ENCODE measurements at places on chromosomes 7 and 10.

DNA sequence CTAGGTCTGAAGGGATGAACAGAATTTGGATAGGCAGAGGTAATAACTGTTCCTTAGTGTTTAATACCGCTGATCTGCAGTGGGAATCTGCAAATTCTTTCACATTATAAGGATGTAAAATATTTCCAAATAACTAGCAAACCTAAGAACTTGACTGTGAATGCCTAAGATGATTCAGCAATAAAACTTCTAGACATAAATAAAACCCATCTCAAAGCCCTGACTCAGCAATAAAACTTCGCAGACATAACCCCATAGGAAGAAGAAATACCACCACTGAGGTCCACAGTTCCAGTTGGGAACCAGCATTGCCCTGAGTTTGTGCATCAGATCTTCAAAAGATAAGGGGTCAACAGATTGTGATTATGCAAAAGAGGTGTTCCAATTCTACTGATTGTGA, 354.2 kb downstream of the GFRA1 start:
- no peak for DNase-seq

DNA sequence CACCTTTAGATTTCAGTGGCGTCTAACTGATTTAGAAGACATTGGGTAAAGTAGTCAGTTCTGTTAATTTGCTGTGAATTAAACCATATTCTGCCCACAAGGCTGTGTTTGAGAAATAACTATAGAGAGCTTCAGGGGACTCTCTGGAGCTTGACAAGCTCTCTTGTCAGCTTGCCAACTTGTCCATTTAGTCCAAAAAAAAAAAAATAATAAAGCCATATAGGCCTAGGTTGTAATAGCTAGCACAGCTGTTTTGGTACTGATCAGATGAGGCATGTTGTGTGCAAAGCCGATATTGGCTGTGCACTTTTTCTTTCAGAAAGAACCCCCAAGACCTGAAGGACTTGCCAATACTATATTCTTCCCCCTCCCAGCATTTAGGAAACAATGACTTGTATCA, 20.2 kb upstream of the ZNF282 start:
- no peak for DNase-seq

DNA sequence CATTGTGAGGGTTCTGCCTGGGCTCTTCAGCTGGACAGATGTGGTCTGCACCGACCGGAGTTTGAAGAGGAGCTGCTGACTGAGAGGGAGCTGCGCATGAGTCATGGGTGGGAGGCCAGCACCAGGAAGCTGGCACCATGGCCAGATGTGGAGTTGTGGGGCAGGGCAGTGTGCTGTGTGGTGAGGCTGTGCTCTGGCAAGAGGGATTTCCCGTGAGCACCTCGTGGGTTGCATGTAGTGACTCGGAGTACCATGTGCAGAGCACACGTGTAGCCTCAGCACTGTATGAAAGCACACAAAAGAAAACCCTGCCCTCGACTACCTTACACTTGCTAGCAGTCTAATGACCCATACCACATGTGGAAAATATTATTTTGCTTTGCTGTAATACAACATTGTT, 103.4 kb downstream of the WNT2 start:
- DNase-seq = no peak

GRCh38 chr7:1678081-1678543, 8.0 kb downstream of the ELFN1 start:
- no peak for DNase-seq

DNA sequence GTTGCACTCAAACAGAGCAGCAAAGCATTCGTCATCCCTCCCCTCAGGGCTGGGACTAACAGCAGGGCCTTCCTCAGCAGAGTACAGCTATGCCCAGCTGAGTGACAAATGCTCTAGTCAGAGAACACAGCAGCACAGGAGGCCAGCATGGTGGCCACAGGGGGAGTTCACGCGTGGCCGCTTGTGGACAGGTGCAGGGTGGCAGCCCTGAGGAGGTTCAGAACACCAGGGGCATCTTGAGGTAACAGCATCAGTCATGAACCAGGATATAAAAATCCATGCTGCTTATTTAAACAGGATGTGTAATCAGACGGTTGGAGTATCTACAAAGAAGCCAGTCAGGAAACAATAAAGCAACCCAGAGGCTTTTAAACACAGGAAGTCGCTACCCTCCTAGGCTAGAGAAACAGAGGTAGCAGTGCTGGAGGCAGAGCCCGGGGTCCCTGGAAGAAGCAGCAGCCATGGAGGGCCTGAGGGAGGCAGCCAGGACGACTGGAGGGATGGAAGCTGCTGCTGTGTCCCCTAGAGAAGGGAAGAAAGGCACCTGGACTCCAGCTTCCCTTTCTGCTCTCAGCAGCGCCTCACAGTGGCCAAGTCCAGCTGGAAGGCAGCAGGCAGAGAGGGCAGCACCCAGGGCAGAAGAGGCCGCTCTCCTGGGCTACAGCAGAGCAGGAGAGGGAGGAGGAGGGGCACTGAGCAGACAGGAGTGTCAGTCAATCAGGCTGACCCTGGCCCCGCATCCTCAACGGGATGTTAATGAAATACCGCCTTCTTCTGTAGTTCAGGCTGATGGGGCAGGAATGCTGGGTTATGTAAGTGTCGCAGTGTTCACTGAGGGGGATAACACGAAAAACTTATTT, 70.8 kb upstream of the UCN3 start:
- peak; percentile 33 for DNase-seq
